ENCODE measurements at places on chromosomes 2 and 18. TPM values are rescaled to one million over a fixed set of nuclear protein-coding genes. Genes with fewer than 3 reads are reported as not detected.

The HOXD3 gene
- total RNA-seq = not detected

The SKA1 gene
- total RNA-seq = 32.1 TPM

The TCF23 gene
- total RNA-seq = not detected

The GRP gene
- total RNA-seq = not detected

The PLCD4 gene
- not detected for total RNA-seq

The FBXO36 gene
- 1.0 TPM for total RNA-seq

The CNRIP1 gene
- not detected for total RNA-seq
